ENCODE measurements at places on chromosomes 1 and 21.
A peak's percentile ranks its signal among the peaks of the same experiment; 100 is the strongest.

GRCh38 chr1:98896711-98897445 lies 107.8 kb downstream of the PLPPR5 start:
- DNase-seq: no peak

DNA sequence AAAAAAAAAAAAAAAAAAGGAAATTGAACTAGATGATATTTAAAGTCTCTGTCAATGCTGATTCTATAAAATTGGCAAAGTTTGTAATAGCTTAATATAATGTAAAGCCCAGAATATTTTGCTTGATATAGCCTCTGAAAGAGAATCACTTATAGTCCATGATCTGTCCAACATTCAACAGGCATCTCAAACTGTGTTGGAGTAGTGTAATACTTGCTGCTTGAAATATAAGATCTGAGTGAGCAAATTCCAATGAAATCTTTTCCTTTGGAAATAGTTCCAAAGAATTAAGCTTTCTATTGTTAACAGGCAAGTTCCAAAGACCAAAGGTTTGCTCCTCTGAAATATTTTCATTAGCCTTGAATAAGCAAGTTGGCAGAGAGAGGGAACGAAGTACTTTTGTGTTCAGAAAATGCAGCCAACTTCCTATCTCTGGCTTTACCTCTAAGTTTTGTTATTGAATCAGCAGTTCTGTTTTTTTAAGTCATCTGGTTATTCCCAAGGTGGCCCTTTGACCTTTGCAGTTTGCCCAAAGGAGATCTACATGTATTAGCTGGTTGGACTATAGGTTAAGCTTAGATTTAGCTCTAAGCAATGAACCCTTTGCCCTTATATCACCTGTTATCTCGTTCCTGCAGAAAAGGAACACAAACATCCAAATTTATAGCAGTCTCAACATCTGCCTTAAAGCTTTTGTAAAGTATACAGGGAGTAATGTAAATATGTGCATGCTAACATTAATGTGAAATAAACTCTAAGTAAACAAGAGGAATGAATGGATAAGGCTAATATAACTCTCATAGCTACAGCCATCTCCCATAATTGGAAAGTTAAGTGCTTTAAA lies 24.4 kb upstream of the CEP350 start:
- no peak for DNase-seq

DNA sequence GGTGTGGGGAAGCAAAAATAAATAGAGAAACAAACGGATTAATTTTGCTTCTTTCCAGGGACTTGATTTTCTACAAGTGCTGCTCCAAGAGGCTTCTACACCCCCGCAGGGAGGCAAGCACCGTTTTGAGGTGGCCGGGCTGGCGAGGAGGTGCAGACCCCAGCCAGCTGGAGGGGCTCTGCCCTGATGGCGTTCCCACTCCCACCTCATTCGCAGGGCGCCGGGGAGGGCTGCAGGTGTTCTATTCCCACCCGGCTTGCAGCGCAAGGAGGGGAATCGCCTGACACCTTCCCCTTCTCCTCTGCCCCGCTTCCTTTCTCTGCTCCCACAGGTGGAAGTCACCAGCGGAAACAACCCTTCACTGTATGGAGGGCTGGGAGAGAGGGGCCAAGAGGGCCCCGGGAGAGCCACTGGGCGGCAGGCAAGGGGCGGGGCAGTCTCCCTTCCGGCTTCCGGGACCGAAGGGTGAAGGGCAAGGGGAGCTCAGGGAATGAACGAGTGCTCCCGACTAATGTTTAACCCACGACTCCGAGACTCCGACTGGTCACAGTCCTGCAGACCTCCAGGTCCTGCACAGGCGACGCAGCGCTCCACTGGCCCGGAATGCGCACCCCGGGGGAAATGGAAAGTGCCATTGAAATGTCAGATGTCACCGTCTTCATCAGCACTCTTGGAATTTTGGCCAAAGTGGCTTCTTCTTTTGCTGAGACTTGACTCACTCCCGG lies 29.1 kb downstream of the TEX35 start:
- DNase-seq: peak; percentile 69

GRCh38 chr1:28354121-28354520 lies 15.4 kb upstream of the PHACTR4 start:
- no peak for DNase-seq

- no peak for DNase-seq
These were observed 69.7 kb downstream of the LRRN2 start for GRCh38 chr1:204615881-204616280.

DNA sequence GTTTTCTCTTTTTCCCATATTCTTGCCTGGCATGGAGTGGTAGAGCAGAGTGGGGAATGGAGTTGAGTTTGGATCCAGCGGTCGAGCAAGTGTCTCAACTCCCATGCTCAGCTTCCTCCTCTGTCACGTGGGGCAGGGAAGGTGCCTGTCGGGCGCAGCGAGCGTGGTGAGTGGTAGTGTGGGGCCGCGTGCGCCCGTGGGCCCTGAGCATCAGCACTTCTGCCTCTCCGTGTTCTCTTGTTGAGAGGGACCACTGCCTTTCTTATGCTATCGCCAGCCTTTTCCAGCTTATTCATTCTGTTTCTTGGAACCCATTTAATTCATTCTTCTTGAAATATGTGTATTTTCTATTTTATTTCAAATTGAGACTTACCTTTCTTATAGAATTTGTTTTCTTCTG lies 65.1 kb downstream of the ADARB1 start:
- DNase-seq: no peak

DNA sequence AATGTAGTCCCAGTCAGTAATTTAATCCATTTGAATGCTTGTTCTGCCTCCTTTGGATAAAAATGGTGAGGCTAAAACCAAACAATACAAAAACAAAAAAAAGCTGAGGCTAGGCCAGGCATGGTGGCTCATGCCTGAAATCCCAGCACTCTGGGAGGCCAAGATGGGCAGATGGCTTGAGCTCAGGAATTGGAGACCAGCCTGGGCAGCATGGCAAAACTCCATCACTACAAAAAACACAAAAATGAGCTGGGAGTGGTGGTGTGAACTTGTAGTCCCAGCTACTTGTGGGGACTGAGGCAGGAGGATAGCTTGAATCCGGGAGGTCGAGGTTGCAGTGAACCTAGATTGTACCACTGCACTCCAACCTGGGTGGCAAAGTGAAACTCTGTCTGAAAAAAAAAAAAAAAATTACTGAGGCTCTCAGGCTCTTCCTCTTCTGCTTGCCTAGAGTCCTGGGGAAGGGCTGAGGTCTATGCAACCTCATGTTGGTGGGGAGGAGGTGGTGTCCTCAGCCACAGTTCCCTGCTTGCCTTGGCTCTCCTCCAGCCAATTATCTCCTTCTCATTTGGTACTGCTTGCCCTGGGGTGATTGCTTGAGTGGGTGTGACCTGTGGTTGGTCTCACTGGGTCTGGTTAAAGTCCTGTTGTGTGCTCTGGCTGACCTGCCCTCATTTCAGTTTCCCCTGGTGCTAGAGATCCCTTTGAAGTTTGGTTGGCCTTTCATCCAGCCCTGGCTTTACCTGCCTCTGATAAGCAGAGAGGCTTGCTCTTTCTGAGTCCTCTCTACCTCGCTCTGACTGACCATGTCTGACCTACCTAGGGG lies 20.9 kb downstream of the S1PR1 start:
- no peak for DNase-seq

GRCh38 chr1:215905493-215906115 lies 338.5 kb downstream of the KCTD3 start:
- DNase-seq: no peak

GRCh38 chr1:17120962-17121837 lies 1.9 kb upstream of the PADI2 start:
- DNase-seq: peak; percentile 40

DNA sequence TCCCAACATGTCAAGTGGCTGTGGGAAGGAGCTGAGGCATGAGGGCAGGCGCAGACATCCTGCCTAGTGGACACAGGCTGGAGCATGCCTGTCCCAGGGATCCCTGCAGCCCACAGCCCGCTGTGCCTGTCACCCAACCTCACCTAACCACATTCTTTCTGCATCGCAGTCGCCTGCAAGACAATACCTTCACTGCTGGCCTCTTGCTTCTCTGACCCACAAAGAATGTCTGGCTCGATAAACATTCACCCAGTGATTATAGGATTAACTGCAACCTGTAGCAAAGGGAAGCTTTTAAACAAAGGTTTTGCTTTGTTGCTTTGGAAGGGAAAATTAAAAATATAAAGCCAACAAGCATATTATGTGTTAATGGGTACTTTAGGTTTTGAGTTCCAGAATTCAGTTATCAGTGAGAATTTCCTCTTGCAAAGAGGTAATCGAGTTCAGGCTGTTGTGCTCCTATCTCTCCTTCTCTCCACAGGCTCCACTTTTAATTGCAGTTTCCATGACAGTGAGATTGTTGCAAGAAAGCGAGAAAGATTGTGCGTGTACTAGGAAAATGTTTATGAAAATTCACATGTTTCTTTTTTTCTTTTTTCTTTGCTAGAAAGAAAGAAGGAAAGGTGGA lies 40.0 kb upstream of the ZNF648 start:
- peak; percentile 94 for DNase-seq

DNA sequence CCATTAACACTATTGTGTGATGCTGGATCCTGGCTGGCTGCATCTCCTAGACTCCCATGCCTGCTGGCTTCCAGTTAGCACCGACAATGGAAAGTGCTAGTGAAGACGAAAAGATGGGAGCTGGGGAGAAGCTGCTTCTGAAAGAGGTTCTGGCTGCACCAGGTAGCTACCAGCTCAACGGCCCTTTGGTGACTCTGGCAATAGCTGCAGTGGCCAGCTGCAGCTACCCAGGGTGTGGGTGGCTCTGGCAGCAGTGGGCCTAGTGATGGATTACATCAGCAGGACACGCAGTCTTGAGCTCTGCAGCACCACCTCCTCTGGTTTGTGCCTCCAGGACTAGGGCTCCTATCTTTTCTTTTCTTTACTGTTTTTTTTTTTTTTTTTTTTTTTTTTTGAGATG lies 662.6 kb downstream of the MATN1 start:
- no peak for DNase-seq

DNA sequence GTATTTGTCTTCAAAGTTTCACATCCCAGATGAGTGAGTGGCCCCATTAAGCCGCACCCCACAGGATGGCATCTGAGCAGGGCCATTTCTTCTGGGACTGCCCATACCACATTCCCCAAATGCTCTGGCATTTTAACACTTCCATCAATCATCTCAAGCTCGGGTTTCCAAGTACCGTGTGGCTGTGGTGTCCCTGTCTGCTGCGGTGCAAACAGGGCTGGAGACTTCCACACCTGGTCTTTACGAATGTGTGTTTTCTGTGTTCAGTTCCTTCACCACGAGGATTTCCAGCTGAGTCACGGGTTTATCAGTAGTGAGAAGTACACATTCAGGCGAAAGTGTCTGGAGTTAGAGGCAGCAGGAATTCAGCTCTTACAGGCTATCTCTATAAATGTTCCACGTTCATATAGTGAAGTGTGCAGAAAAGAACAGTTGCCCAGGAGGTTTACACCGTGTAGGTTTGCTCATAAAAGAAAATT lies 195.2 kb downstream of the RHOU start:
- no peak for DNase-seq

GRCh38 chr1:56575865-56576264 lies 3.5 kb downstream of the PLPP3 start:
- DNase-seq: no peak

- peak; percentile 16 for DNase-seq
These were observed 11.7 kb downstream of the NDC1 start for GRCh38 chr1:53826367-53826766.

DNA sequence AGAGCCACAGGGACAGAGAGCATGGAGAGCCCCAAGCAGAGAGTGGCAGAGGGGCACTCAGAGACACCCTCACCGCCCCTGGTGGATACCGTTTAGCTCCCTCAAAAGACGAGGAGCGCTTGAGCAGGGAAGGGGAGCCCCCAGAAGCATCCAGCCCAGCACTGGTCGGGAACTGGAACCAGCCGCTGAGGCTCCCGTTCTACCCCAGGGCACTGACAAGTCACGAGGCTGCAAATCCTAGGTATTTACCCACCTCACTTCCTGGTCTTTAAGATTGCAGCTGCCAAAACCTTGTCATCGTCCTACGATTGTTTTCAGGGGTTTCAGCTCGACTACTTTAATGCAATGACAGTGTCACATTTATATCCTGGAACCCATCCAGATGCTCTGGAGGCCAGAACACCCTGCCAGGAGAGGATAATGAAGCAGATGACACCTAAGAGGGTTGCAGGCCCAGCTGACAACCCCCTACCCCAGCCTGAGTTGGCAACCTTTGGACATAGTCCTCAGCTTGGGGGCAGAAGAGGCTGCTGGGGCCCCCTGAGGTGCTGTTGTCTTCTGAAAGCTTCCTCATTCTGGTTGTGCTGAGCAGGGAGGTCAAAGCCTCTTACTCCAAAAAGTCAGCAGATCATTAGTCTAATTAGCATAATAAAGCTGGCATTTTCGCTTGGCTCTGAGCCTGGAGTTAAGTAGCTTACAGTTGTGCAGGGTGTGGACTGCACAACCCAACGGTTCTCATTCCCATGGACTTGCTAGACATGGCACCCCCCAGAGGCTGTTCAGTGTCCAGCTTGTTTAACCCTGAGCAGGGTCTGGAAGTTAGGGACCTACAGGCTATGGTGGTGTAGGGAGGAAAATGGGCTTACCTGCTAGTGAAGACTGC lies 20.6 kb upstream of the BACE2 start:
- DNase-seq: no peak

DNA sequence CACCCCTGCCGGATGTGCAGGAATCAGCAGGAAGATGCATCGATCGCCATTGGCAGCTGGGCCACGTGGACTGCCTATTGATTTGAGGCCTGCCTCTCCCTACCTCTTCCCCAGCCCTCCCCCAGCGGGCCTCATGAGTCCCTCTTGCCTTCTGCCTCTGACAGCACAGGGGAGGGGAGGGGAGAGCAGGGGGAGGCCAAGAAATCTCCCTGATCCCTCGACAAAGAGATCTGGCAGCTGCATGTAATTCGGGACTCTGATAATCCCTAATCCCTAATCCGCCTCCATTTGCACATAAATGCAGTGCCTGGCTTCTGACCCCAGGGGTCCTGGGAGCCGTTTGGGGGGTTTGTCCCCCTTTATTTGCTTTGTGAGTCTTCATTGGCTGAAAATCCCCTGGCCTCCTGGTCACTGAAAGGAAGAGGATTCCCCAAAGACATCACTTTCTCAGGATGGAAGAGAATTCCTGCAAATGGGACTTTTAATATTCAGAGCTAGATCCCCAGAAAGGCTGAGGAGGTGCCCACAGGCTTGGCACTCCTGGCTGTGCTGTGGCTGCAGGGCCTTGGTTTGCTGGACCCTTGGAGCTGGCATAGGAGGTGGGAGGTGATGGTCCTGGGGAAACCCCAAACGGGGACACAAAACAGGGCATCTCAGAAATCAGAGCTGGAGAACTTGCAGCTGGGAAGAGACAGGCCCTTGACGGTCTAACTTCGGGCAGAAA lies 239.4 kb upstream of the POU3F1 start:
- peak; percentile 55 for DNase-seq

DNA sequence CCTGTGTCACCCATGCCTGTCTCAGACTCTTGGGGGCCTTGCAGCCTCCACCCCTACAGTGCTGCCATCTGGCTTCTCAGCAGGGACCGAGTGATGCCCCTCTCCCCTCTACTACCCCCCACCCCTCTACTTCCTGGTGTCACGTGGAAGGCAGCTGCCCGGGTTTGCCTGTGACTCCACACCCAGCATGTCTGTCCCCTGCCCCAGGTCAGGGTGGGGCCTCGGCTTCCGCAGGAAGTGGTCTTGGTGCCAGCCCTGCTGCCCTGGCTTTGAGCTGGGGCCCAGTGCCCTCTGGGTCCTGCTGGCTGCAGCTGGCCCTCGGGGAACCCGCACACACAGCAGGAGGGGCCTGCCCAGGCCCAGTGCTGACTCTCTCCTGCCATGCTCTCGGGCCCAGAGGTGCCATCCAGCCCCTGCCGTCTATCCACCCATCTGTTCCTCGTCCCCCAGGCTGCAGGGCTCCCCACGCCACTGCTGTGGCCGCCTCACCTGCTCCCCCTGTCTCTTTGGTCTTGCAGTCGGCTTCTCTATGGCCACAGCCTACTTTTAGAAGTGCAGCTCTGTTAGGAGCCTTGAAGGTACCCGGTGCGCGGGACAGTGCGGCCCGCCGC lies 24.0 kb downstream of the PLCH2 start:
- DNase-seq: no peak

GRCh38 chr1:204478172-204478899 lies 16.3 kb downstream of the PIK3C2B start:
- no peak for DNase-seq
